ENCODE measurements at places on chromosomes 5 and 9.

DNA sequence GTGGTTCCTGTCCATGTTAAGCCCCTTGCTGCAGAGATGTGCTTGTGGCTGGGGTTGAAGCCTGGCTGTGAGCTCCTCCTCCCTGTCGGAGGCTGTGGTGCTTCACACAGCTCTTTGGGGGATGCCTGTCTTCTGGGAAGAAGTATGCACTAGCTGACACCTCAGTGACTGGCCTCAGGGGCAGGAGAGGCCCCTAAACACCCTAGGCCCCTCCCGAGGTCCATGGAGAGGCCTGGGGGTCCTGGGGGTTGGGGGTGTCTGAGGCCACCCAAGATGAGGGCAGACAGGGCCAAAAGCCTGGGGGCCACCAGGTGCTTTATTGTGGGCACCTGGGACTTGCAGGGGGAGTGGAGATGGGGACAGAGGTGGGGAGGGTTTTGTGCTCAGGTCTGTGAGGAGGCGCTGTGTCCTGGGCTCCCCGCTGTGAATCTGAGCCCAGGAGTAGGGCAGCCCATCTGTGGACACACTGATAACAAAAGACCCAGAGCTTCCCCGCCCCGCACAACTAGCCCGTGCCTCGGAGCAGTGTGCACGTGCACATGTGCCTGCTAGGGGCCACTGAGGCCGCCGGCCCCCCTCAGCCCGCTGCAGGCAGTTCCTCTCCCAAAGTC lies 92.0 kb downstream of the PHF2 start:
- no peak for DNase-seq

DNA sequence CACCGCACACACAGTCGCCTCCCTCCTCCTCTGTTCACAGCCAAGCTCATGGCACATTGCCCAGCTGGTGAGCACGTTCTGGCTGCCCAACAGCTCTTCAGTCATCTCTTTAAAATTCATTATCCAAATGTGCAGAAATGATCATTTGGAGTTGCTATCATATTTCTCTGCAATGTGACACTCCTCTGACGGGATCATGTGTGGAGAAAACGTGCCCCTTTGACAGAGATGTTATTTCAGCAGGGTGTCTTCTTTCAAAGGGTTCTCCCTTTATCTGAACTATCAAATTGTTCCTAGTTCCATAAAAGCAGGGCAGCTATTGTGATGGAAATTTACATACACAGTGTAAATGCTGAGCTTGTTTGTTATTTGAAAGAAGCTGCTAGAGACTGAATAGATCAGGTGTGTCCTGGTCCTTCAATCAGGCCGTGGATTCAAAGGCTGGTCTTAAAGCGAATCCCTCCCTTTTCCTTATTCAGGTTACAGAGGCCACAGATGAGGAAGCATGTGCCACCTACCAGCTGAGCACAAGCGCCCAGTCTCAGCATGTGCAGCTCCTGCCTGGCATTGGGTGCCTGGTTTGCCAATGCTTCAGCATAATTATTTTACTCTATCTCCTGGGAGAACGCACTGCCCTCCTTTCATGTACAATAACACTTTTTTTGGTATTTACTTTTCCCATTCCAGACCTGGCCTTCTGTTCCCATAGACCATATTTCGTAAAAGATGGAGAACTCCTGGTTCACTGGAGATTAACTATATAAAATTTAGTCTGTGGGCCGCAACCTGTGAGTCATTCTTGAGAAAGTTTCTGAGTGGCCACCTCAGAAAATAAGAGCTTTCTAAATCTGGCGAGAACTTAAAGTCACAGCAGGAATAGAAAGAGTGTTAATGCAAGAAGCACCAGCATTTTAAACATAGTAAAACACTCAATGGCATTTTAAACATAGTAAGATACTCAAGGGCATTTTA lies 433.7 kb downstream of the ENC1 start:
- DNase-seq, result no peak

DNA sequence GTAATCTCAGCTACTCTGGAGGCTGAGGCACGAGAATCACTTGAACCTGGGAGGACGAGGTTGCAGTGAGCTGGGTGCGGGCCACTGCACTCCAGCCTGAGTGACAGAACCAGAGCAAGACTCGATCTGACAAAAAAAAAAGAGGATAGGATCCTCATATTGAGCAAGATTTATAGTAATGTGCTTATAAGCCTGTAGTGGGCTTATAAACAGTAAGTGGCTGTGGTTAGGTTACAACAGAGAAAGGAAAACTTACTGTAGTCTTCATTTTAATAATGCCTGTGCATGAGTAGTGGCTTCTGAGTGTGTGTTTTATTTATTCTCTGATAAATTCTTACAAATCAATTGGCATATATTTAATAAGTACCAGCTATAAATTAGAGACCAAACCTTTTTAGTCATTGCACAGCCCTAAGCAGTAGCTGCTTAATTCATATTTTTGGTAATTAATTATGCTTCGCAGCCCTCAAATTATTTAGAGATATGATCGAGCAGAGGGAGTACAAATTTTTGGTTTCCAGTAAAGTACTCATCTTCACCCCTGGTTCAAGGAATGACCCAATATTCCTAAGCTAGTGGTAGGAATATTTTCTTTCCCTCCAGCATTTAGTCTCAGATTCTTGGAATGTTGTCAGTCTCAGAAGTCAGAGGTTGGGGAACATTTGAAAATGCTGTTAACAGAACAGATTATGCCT lies 73.8 kb upstream of the KLF9 start:
- DNase-seq, result no peak

GRCh38 chr5:1544294-1544961 lies 20.7 kb upstream of the LPCAT1 start:
- DNase-seq, result no peak

DNA sequence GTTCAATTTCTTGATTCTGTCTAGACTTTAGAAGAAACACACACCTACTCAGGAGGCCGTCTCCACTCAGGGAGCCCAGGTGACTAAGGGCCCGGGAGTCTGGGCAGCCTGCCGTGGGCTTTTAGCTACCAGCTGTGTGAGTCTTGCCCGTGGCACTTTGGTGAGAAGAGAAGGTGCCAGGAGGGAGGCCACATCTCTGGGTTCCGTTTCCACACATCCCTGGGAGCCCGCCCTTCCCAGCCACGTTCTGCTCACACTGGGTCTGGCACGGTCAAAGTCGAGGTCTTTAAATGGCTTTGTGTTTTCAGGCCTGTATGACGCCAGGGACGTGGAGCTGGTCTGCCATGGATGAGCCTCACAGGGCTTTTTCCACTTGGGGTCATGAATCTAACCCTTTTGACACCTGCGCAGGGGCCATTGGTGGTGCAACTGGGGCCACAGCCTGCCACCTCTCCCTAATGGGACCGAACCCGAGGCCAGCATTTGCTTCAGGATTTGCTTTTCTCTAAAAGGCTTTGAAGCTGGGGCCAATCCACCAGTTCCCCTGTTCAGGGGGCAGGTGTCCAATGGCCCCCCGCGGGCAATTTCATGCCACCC lies 17.2 kb upstream of the FCN2 start:
- DNase-seq, result no peak

DNA sequence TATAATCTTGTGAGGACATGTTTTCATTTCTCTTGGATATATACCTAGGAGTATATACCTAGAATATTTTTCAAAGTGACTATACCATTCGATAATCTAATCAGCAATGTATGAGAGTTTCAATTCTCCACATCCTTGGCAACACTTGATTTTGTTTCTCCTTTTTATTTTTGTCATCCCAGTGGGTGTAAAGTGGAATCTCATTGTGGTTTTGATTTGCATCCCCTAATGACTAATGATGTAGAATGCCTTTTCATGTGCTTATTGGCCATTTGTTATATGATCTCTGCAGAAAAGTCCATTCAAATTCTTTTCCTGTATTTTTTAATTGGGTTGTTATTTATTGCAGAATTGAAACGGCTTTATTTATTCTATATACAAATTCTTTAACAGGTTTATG lies 15.2 kb downstream of the ZCCHC9 start:
- DNase-seq, result no peak

GRCh38 chr5:143055596-143056338 lies 285.6 kb downstream of the ARHGAP26 start:
- DNase-seq, result no peak

- DNase-seq, result no peak
These were observed 17.8 kb downstream of the HABP4 start for GRCh38 chr9:96467784-96468183.

- no peak for DNase-seq
These were observed 84.5 kb downstream of the FOXD1 start for GRCh38 chr5:73363911-73364730.

DNA sequence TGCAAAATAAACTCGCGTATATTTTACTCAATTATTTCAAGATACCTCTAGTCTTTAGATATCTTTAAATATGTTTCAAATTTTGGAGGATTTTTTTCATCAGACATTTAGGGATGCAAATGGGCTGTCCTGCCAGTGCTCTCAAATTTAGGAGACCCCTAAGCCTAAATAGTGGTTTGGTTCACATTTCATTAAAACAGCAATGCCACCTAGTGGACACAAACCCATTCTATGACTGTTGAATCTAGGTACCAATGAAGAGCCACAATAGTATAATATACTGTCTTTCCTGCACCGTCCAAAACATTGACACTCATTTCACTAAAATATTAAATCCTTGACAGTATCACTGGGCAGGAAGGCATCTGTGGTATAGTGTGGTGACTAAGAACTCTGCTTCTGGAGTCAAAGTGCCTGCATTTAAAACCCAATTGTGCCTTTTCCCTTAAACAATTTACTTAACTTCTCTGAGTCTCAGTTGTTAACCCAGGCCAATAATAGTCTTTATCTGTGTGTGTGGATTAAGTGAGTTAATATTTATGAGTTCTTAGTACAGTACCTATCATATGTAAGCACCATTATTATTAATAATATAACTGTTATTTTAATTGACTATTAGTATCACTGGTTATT lies 148.0 kb downstream of the RORB start:
- peak; percentile 42 for DNase-seq

DNA sequence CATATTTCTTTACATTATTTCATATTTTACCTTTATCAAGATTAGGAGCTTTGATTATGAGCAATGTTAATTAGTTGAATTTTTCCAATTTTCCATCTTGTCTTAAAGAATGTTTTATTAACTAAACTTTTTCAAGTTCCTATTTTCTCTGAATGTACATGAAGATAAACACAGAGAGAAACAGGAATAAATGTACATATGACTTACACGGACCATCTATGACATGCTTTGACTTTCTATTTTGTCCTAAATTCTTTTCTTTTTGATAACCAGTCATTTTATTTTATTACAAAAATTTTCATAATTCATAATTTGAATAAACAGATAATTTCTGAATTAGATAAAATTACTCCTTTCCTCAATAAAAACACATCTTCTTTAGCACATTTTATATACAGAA lies 1038.8 kb upstream of the ARRDC3 start:
- DNase-seq, result peak; percentile 1

- DNase-seq, result no peak
These were observed 2.0 kb downstream of the RASGEF1C start for GRCh38 chr5:180206993-180207392.

DNA sequence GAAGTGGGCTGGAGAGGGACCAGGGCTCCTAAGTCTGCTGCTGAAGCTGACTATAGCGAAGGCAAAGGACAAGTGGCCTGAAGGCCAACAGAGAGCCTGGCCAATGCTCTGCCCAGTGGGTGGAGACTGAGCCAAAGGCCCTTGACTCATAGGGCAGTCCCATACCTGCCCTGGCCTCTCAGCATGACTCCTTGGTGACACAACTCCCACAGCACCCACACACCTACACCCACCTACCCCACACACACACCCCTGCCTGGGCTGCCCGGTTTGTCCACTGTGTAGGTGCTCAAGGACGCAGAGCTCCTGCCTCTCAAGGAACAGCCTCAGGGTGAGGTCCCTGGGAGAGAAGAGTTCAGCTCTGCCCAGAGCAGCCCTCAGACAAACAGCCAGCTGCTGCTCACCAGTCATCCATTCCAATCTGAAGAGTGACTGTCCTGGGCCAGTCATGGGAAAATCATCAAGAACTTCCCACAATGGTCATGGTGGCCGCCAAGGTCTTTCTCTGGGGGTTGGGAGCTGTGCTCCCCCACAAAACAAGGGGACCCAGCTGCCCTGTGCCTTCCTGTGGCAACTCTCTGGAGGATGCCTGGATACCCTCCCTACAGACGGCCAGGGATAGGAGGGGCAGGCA lies 5.0 kb downstream of the TNIP1 start:
- DNase-seq, result no peak

DNA sequence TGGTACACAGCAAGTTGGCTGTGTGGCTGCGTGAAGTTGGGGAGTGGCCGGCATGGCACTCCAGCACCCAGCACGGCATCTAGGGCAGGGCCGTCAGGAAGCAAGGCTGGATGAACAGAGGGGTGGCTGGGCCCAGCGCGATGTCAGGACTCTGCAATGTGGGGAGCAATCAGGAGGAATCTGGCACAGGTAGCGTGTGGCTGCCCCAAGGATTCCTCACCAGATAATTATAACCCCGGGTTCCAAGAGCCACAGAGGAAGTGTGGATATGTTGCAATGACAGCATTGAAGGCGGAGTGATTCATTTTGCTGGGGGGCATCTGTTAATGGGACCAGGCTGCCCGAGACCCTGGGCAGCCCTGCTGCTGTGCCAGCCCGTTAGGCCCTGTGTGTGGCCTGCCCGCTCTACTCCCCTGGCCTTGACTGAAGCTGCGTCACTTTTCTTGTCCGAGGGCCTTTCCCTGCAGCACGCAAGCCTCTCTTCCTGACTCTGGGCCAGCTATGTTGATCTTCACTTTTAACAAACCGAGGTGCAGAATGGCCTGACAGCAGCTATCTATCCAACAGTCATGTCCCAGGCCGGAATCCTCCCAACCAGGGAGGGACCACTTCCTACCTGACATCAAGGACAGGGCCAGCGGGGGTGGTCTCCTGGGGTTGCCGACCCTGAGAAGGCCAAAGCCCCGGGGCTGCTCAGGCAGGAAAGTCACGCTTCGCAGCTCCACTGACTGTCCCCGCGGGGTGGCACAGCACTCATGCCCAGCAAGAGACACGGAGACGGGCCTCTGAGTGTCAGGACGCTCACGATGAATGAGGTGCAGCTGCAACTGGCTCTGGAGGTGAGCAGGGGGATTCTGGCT lies 118.0 kb upstream of the PHYKPL start:
- no peak for DNase-seq
